Small intestine (tissue), 16 donors: ENCODE measurements at places on chromosomes 2 and 18.

- no peak for DNase-seq
Observed at GRCh38 chr18:54555286-54555685, 35.8 kb upstream of the DYNAP start.

DNA sequence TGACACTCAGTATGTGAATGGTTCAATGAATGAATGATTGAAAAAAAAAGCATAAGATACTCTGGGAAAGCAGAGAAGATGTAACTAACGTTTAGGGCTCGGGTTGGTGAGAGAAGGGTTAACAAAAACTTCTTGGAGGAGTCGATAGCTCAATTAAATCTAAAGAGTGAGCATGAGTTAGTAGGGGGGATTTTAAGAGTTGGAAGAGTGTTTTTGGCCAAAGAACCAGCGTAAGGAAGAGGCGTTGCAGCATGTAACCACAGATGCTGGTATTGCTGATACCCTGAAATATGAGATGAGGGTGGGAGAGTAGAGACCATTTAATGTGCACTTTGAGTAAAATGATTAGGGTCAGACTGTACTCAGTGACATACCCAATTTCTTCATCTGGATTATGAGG, 14.5 kb downstream of the ARHGAP28 start:
- DNase-seq = no peak

DNA sequence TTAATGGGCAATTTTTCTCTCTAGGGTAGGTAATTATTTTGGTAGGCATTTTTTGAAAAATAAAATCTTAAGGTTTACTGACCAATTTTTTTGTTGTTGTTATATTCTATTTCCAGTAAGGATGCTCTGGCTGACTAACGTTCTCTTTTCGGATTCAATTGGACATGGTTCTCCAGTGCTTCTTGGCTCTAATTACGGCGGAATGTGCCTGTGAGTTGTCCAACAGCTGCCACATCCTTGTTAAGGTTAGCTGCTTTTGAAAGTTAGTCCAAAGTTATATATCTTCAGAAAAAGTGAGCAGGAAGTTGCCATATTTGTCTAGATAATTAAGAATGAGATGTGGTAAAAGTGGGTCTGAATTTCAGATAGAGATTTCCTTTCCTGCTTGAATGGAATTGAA, 45.8 kb upstream of the SMIM21 start:
- DNase-seq = no peak

DNA sequence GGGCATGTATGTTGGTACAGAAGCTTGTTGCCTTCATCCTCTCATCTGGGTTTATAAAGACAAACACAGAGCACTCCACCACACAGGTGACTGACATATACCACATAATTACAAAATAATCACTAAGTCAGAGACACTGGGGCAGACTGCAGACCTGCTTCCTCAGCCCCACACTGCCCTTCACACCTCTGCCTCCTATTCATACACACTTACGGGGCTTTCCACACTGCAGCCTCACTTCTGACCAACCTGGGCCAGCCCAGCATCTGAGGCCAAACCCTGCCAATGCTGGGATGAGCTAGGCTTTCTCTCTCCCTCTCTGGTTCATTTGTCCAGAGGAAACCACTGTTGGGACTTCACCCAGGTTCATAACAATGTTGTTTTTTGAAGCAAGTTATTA, 4.5 kb downstream of the EMX1 start:
- no peak for DNase-seq

DNA sequence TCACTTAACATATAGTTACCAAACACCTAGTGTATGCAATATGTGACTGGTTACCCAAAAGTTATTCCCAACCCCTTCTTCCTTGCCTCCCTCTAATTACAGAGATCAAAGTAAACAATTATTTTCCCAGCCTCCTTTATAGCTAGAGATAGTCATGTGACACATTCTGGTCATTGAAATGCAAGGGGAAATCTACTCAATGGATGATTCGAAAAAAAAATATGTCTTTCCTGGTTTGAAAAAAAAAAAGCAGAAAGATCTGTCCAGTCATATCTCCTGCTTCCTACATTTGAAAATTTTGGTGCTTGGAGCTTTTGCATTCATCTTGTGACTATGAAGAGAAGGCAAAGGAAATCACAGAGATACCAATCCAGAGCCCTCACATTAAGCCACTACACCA, 27.6 kb upstream of the UGP2 start:
- no peak for DNase-seq

GRCh38 chr2:96952016-96952750, 34.2 kb downstream of the FAM178B start:
- DNase-seq = no peak

DNA sequence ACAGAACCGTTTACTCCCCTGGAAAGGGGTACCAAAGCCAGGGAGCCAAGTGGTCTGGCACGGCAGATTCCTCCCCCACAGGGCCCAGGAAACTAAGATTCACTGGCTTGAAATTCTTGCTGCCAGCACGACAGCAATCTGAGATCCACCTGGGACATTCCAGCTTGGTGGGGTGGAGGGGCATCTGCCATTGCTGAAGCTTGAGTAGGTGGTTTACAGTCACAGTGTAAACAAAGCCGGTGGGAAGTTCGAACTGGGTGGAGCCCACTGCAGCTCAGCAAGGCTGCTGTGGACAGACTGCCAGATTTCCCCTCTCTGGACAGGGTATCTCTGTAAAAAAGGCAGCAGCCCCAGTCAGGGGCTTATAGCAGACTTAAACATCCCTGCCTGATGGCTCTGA, 901.7 kb upstream of the LRRTM1 start:
- no peak for DNase-seq

DNA sequence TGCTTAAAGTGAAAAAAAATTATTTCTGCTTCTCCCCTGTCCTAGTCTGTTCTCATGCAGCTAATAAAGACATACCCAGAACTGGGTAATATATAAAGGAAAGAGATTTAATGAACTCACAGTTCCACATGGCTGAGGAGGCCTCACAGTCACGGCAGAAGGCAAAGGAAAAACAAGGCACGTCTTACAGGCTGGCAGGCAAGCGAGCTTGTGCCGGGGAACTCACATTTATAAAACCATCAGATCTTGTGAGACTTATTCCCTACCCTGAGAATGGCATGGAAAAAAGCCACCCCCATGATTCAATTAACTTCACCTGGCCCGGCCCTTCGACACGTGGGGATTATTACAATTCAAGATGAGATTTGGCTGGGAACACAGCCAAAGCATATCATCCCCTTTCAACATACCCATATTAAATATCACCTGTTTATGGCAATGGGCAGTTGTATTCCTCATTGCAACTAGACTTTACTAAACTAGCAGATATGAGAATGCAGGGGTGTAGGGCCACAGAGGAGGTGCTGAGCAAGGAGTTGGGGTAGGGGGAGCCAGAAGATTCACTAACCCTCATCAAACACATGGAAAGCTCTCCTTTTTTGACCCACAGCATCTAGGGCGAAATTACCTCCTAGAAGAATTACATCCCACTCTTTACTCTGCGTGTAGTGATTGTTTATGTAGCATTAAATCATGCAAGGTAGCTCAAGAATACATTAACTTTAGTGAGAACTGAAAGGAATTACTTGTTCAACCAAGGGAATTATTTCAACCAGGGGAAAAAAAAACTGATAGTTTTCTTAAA, 183.3 kb upstream of the DOK6 start:
- DNase-seq = no peak

GRCh38 chr2:43774617-43775016, 778 bp downstream of the DYNC2LI1 start:
- no peak for DNase-seq
